ENCODE measurements at places on chromosomes 11 and 22.
A peak's percentile ranks its signal among the peaks of the same experiment; 100 is the strongest.

DNA sequence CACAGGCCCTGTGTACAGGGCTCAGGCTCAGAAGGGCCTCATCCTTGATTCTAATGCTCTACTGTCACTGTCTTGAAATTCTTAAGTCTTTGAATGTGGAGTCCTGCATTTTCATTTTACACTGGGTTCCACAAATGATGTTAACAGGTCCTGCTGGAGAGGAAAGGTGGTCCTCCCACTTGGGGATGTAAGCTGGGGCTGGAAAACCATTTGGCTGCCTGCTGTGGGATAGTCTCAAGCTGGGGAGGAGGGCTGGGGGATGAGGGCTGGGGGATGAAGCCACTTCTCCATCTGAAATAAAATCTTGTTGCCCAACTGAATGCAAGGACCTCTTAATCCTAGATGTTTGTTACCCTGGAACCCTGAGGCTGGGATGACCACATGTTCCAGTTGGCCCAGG is 423.0 kb downstream of the TENM4 start:
- DNase-seq = no peak

- no peak for DNase-seq
Measured at GRCh38 chr11:112801025-112801816, 160.0 kb upstream of the NCAM1 start.

- DNase-seq = no peak
Measured at GRCh38 chr11:78595436-78596130, 20.9 kb upstream of the NARS2 start.

- DNase-seq = no peak
Measured at GRCh38 chr22:43880541-43880991, 11.2 kb downstream of the PNPLA5 start.

GRCh38 chr22:40922484-40923303 is 28.5 kb upstream of the RBX1 start:
- DNase-seq = no peak

GRCh38 chr11:117872420-117872961 is 4.0 kb downstream of the FXYD6 start:
- DNase-seq = no peak

DNA sequence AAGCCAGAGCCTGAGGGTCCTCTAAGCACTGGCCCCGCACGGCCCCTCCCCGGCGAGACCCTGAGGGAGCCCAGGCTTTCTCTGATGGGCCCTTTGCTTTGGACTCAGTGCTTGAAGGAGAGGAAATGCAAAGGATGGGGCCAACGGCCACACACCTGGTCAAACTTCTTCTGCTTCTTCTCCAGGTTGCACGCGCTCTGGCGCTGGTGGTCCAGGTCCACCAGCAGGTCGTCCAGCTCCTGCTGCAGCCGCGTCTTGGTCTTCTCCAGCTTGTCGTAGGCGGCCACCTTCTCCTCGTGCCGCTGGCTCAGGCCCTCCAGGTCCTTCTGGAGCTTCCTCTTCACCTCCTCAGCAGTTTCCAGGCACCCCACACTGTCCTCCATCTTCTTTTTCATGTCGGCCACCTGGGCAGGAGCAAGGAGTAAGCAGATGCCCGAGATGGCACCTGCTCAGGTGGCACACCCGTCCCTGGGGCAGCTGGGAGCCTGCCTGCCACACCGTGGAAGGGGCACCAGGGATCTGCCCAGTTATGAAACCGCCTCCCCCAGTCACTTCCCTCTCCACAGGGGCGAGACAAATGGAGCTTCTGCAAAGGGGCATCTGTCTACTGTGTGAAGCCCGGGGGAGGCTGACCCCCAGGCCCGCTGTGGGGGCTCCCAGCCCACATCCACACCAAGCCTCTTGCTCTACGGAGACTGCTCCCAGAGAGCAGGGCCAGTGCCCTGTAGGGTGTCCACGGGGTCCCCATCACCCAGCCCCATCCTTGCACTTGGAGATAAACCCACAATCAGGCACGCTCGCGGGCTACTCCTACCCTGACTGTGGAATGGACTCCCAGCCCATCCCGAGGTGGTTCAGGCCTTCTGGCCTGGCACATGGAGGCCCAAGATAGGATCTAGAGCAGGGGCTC is 39.2 kb downstream of the APOL1 start:
- DNase-seq = no peak

DNA sequence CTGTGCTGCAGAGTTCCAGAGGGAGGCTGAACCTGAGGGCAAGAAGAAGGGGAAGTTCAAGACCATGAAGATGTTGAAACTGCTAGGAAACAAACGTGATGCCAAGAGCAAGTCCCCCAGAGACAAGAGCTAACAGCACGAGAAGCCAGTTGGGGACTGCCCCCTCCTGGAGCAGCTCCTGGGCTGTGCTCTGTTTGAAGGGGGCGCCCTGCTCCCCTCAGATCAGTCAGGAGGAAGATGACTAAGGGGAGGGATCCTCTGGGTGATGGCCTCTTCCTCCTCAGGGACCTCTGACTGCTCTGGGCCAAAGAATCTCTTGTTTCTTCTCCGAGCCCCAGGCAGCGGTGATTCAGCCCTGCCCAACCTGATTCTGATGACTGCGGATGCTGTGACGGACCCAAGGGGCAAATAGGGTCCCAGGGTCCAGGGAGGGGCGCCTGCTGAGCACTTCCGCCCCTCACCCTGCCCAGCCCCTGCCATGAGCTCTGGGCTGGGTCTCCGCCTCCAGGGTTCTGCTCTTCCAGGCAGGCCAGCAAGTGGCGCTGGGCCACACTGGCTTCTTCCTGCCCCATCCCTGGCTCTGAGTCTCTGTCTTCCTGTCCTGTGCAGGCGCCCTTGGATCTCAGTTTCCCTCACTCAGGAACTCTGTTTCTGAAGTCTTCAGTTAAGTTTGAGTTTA is 12.6 kb downstream of the C22orf23 start:
- no peak for DNase-seq

DNA sequence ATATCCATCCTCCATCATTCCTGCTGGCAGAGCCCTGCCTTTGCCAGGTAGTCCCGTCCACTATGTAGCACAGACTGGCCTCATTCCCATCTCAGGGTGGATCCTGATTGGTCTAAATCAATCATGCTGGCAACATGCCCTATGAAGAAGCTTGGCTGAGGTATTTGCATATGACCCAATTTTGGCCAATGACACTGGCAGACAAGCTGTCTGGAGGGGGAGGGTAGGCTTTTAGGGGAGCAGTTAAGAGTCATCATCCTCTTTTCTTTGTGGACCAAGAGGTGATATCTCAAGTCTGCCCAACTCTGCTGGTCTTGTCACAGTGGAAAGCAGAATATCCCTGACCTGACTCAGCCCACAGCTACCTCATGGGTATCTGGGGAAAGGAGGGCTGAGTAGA is 5.1 kb downstream of the CCDC89 start:
- DNase-seq = no peak

GRCh38 chr11:6927030-6927617 is 898 bp downstream of the ZNF215 start:
- peak; percentile 23 for DNase-seq

- DNase-seq = no peak
Measured at GRCh38 chr11:16795146-16795545, 56.7 kb downstream of the C11orf58 start.

DNA sequence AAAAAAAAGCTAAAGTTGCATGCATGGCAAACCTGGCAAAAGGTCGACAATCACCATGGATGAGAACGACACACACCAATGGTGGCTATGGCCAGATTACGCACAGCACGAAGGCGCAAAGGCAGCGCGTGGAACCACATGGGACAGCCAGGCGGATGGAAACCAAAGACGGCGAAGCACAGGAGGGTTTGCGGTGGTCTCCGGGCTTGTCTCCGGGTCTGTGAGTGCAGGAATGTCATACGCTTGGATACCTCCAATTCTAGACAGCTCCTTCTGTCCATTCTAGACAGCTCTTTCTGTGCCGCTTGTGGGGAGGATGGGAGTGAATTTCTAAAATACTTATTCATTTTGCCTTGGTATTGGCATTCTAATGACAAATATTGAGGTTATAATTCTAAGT is 685.4 kb downstream of the BRD1 start:
- no peak for DNase-seq

- no peak for DNase-seq
Measured at GRCh38 chr11:126816645-126817044, 183.9 kb downstream of the KIRREL3 start.

DNA sequence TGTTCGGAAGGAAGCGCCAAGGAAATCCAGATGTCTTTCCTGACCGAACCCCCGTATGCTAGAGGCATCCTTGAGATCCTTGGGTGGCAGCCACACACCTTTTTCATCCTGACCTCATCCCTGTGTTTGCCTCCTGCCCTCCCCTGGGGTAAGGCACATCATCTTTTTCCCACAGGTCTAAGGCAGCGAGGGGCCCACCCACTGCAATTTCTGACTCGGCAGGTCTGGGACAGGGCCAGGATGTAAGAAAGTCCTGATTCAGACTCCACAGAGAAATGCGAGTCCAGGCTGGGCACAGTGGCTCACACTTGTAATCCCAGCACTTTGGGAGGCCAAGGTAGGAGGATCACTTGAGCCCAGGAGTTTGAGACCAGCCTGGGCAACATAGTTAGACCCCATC is 10.5 kb downstream of the ZMAT5 start:
- DNase-seq = no peak

GRCh38 chr11:9609002-9609759 is 35.7 kb downstream of the WEE1 start:
- no peak for DNase-seq

GRCh38 chr11:3982431-3982830 is 112.2 kb upstream of the RRM1 start:
- DNase-seq = no peak

DNA sequence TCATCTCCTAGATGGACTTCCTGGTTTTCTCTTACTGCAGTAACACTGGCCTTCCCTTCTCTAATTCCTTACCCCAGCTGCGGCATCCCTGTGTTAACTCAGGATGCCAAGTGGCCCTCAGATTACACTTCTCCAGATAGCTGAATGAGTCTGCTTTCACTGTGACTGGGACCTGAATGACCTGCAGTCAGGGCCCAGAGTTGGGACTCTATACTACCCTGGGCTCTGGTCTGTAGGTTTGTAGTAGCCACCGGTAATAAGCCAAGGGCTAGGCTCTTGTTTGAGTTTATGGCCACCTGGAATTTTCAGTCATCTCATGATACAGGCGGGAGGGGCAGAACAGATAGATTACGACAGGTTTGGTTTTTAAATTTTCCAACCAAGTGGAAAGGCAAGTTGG is 24.1 kb downstream of the TUB start:
- no peak for DNase-seq

GRCh38 chr11:22884217-22884616 is 23.9 kb upstream of the CCDC179 start:
- DNase-seq = no peak

DNA sequence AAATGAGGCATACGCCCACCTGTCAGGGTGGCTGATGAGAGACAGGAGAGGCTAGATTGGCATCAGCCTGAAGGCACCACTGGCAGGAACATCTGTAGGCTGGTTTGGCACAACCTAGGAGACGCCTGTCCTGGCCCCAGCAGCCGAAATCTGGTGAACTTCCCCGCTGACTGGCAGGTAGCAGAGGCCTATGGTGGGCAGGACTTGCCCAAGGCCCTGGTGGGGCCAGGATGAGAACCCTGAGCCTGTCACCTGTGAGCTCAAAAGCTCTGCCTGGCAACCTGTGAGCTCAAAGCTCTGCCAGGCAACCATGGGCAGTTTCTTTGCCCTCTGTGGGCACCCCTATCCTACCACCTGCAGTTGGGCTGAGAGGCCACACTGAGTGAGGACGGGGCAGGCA is 2.5 kb downstream of the DERL3 start:
- DNase-seq = no peak

DNA sequence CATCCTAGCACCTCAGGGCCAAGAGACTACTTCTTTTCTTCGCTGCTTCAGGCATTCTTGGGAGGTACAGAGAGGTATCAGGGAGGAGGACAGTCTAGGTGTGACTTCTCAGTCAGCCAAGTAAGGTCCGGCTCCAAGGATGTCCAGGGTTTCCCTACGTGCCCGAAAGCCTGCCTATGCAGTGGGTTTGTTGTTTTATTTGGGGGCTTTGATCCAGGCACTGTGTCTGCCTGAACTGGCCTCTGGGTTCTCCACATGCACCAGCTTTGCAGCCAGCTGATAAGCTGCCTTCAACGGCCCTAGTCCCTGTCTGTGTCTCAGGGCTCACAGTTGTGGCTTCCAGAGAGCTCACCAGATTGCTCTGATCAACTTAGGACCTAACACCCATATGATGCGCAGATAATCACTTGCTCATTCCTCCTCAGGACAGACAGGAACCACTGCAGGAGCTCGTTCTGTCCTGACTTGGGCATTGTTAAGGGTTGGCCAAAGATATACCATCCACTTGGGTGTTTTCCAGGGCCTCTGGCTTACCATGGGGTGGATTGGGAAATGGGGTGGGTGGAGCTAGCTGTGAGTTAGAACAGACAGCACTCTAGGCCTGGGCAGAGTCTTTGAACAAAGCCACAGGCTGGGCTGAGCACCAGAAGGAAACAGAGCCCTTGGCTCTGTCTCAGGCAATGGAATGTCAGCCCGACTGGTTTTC is 45.5 kb upstream of the CRYBB3 start:
- peak; percentile 78 for DNase-seq

GRCh38 chr22:42296381-42296853 is 26.0 kb upstream of the TCF20 start:
- no peak for DNase-seq

DNA sequence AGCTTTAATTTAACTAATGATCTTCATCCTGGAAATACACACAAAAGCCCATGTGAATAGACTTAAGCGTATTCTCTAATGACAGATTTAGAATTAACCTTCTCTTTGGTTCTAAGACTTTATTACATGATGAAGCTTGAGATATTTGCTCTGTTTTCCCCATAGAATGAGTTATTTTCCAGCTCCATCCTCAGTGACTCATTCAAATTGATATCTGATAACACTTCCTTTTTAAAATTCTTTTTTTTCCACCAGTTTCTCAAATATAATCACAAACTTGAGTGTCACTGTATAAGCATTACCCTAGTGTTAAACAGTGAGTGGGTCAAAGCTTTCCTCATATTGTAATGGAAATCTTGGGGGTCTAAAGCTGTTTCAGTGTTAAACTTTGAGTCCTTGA is 535.8 kb downstream of the KCNA4 start:
- no peak for DNase-seq

- DNase-seq = no peak
Measured at GRCh38 chr11:66115638-66116301, 45.7 kb downstream of the PACS1 start.

GRCh38 chr22:32478994-32479393 is 4.4 kb downstream of the FBXO7 start:
- no peak for DNase-seq

DNA sequence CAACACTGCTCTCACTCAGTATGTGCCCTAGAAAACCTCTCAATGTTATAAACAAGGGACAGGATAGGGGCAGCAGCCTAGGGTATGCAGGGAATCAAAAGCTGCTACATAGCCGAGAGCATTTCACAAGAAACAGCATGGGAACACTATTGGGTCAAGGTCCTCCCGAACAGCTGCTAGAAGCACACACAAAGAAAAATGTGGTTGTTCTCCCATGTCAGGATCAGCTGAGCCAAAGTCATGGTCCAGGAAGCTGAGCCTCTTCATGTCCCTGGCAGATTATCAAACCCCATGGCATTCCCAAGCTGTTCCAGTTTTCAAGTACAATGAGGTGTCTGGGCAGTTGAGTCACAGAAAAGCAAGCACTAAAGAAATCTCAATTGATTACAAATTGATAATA is 21.0 kb upstream of the GDPD4 start:
- DNase-seq = no peak

Data from colonic mucosa (tissue), 4 donors.